Left lung (tissue), 14 donors: ENCODE measurements at places on chromosomes 2 and 18. TPM values are rescaled to one million over a fixed set of nuclear protein-coding genes. Genes with fewer than 3 reads are reported as not detected.

- no peak for DNase-seq
Observed at GRCh38 chr18:37385846-37386778, 179.5 kb downstream of the CELF4 start.

GRCh38 chr2:11963966-11964365, 217.5 kb downstream of the LPIN1 start:
- no peak for DNase-seq

- DNase-seq = no peak
Observed at GRCh38 chr2:122856696-122857095, 1101.2 kb downstream of the TSN start.

- DNase-seq = no peak
Observed at GRCh38 chr2:118481299-118481698, 366.1 kb downstream of the EN1 start.

DNA sequence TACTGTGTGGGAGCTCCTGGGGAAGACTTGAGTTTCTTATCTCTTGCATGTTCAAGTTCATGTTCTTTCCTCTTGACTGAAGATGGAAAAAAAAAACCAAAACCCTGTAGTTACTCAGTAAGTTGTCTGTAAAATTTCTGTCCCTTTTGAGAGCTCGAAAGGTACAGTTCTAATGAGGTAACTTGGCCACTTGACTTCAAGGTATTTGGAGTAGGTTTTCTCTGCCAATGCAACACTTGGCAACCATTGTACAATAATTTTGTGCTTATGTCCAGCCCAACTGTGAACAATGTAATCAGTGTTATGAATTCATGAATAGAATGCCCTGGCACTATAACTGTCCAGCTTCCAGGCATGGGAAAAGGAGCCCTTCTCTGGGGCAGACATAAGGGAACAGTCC, 111.0 kb downstream of the LIPG start:
- no peak for DNase-seq

- no peak for DNase-seq
Observed at GRCh38 chr2:33746208-33746800, 147.2 kb upstream of the FAM98A start.

GRCh38 chr2:157751462-157752058, 122.9 kb upstream of the ACVR1C start:
- no peak for DNase-seq

GRCh38 chr2:203412546-203413331, 84.5 kb downstream of the ABI2 start:
- DNase-seq = no peak

GRCh38 chr2:9268301-9269080, 61.9 kb downstream of the ASAP2 start:
- DNase-seq = no peak

DNA sequence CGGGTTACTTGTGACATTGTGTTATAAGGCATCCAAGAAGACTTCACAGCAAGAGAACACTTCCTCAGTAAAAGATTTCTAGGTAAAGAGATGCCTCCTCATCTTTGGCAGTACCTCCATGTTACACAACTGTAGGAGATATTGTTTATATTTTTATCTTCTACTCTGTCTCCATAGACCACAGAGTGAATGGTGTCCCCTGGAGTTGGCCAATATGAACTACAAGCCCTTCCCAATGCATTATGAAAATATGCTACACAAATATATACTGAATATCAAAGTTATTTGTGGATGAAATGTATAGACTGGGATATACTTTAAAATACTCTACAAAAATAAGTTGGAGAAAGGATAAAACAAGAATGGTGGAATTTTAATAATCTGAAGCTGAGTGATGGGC, 46.7 kb downstream of the MBOAT2 start:
- no peak for DNase-seq

GRCh38 chr2:239601201-239601851, 200.5 kb upstream of the HDAC4 start:
- DNase-seq = no peak

DNA sequence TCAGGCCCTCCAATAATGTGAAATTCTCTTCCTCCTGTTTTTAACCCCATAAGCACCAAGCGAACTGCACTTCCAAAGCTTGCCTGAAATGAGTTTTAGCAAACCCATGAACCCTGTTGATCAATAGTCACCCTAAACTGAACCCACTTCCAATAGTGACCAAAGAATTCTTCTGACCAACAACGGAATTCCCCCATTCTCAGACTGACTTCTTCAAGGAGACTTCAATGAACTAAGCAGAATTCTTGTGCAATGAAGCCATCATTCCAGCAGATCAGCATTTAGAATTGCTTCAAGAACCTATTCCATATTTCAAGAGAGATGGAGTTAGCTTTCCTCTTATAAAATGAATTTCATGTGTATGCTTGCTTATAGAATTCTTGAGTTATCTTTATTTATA, 176.9 kb upstream of the FN1 start:
- DNase-seq = no peak

DNA sequence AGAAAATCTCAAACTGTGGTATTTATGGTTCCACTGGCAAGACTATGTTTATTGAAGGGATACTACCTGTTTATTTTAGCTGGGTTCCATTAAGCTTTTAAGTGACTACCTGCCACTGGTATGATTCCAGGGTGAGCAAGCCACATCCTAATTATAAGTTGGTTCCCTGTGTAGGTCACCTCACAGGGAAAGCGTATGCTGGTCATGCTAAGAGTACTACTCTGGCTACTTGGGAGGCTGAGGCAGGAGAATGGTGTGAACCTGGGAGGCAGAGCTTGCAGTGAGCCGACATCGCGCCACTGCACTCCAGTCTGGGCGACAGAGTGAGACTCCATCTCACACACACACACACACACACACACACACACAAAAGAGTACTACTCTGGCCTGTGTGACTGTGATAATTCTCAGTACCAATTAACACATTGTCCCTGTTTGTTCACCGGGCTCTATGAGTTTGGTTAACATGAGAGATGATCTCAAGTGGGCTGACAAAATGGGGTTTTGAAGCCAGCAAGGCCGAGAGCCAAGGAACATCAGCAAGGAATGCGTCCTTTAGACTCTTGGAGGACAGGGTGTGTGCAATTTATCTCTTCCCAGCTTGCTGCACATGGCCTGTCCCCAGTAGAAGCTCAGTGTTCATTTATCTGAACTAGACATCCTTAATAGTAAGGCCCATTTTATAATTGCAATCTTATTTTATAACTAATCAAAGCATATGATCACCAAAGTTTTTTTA, 15.2 kb upstream of the ITSN2 start:
- DNase-seq = no peak

DNA sequence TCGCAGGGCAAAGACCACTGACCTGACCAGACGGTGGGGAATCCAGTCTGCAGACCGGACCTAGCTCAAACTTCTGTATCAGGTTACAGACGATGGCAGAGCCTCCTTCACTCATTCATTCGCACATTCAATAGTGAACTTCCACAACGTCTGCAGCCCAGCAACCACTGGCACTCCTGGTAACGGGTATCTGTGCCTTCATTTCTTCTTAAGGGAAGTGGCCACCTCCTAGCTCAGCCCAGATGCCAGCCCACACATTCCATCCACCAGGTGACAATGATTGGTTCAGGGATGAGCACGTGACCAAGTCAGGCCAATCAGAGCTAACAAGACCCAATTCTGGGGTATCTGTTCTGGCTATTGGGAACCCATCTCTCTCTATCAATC, 15.9 kb upstream of the ARMC9 start:
- no peak for DNase-seq

- no peak for DNase-seq
Observed at GRCh38 chr2:204415406-204416181, 129.7 kb upstream of the PARD3B start.

GRCh38 chr2:128695646-128696220, 377.1 kb upstream of the HS6ST1 start:
- DNase-seq = no peak

- no peak for DNase-seq
Observed at GRCh38 chr2:238597638-238598528, 171.2 kb downstream of the ASB1 start.

- DNase-seq = no peak
Observed at GRCh38 chr2:16654833-16655444, 10.7 kb downstream of the CYRIA start.

SPDYA gene
- 4.7 TPM for polyA plus RNA-seq

GMCL1 gene
- 25.5 TPM for polyA plus RNA-seq

SH2D6 gene
- polyA plus RNA-seq = 0.80 TPM

UGT1A4 gene
- polyA plus RNA-seq = not detected

STEAP3 gene
- 3.0 TPM for polyA plus RNA-seq

DIPK1C gene
- 0.21 TPM for polyA plus RNA-seq

FOXI3 gene
- polyA plus RNA-seq = not detected
